Heart left ventricle (tissue), 16 donors: ENCODE measurements at places on chromosomes 2 and 18. TPM values are rescaled to one million over a fixed set of nuclear protein-coding genes. Genes with fewer than 3 reads are reported as not detected.

- no peak for DNase-seq
These were observed 263.9 kb downstream of the FIGN start for GRCh38 chr2:163471947-163472346.

GRCh38 chr2:218885981-218886947, 5.6 kb downstream of the WNT10A start:
- DNase-seq: no peak

DNA sequence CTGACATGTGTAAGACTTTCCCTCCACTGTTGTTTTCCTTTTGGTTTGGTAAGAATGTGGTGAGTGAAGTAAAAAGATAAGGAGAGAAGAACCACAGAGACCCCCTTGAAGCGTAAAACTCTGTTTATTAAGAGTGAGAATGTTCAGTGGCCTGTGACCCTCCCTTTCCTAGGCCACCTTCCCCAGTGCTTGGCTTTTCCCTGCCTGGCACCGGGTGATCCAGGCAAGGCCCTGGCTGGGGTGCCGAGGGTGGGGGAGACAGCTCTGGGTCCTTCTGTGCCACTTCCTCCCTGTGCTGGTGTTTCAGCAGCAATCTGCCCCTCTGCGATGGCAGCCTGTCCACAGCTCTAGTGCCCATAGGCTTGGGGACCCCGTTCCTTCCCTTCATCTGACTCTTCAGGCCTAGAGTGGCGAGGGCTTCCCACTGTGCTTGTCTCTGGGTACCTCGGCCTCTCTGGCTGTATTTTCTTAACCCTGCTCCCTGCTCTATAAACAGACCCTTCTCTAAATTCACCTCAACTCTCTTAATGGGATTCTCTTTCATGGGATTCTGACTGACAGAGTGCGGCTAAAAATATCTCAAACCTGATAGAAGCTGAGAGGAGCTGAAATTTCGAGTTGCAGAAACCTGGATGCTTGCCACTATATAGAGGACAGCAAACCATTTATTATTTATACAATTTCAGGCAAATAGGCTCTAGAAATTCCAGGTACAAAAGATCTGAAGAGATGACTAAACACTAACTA, 461.0 kb downstream of the DLGAP1 start:
- DNase-seq: no peak

GRCh38 chr2:146412625-146413024, 1432.2 kb upstream of the ACVR2A start:
- no peak for DNase-seq

DNA sequence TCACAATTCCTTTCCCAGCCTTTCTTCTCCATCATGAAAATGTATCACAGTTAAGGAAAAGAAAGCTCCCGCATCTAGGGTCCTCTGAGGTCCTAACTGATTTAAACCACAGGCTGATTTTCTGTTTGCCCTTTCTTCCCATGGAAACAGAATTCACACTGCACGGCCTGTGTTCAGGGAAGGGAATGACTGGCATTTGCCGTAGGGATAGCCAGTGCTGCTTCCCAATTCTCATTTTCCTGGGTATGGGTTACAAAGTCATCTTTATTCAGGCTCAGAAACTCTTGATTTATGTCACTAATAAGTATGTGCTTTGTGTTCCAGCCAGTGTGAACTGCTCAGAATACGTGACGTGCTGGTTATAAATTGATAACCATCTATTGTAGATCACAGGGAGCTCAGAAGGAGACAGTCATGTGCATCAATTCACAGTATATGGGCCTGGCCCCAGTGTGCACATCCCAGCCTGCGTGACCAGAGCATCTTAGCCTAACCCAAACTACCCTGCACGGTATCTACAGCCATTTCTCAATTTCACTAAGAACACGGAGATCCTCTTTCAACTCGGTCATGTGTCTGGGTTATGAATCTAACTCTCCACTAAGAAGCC, 163.3 kb downstream of the LRRC30 start:
- DNase-seq: no peak

- DNase-seq: no peak
These were observed 3.0 kb upstream of the CEP68 start for GRCh38 chr2:65053199-65053598.

Gene PARD3B
- 6.5 TPM for total RNA-seq

Gene CCDC88A
- total RNA-seq: 20.4 TPM

Gene ZNF396
- 0.64 TPM for total RNA-seq

Gene POTEJ
- not detected for total RNA-seq
